AG08395 (cell line): ENCODE measurements at places on chromosomes 7 and 10.

DNA sequence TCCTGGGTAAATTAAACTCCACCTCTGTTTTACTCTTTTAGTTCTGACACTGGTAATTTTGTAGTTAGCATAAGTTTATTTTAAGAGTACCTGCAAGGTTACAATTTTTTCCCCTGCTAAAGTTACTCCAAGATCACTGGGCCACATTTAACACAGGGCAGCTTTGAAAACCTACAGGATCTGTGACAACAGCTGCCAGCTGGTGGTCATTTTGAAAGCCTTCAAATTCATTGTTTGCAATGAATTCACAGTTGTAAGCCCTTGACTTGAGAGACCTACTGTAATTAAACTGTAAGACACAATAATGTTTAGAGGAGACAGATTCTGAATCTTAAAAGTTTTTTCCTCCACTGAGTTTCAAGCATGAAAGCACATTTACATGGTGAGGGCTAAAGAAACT, 129.6 kb downstream of the CNOT4 start:
- no peak for DNase-seq

DNA sequence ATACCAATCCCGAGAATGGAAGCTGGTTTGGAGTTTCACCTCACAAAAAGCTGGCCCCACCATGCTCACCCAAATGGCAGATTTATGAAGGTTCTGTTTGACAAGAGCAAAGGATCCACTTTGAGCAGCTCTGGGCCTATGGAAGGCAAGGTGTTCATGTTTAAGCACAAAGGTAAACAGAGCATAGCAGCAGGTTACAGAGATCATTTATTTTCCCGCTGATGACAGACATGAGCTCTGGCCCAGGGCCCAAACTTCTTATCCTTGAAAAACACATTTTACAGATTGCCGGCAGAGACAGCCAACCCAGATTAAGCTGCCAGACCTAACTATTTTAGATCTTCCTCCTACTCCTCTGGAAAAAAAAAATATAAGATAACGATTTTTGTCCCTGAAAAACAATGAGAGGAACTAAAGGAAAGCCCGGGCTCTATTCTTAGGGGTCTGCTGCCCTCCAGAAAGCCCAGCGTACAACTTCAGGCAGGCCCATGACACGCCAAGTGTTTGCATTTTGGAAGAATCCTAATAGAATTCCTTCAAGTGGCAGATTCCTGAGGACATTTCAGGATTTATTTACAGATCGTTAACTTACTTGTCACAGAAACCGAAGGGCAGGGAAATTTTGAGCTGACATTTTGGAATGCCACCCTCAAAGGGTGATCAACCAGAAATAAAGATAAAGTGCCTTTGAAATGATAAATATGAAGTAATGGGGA, 40.0 kb downstream of the SYPL1 start:
- no peak for DNase-seq

DNA sequence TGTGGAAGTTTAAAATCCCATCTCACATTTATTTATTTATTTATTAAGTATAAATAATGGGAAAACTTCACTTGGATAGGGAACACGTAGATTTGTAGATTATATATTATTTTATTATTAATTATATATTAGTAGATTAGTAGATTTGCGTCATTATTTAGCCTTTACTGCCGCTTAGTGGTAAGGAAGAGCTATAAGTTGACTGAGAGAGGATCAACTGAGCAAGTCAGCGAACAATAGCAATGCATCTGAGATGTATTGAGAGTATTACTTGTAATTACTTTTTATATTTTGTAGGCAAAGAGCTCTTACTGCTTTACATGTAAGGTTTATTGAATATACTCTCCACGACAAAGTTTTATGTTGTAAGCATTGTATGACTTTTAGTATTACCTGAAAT, 244.5 kb upstream of the ANKRD30A start:
- peak; percentile 27 for DNase-seq

DNA sequence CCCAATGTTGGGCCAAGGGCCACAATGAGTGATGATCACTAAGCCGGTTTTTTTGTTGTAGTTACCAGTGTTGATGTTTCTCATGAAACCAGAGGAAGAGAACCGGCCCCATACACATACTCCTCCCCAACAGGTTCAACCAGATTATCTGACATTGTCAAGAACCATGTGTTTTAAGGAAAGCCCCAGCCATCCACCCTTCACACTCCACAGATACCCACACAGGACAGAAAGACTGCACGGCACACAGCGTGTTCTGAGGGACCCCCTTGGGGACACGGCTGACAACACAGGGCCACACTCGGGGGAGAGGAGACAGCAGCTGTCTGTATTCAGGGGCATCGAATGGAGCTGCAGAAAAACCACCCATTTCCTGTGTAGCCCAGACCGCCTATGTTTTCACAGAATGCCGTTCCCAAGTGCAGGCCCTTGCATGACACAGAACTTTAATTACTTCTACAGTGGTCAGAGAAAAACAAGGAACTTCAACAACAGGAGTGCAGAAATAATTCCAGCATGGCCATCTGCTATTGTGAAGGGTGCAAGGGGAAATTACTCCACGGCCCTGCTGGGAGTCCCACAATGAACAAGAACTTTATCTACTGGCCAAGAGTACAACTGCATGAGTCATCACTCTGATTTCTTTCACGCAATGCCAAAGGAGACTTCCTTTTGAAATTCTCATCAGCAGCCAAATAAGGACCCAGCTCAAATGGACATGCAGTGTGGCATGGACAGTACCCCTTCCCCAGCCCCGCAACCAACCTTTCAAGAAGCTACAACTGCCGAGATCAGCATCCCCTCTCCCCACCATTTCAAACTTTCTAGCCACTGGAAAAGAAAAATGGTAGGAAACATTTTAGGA, 2.3 kb downstream of the KLF6 start:
- DNase-seq = peak; percentile 64

DNA sequence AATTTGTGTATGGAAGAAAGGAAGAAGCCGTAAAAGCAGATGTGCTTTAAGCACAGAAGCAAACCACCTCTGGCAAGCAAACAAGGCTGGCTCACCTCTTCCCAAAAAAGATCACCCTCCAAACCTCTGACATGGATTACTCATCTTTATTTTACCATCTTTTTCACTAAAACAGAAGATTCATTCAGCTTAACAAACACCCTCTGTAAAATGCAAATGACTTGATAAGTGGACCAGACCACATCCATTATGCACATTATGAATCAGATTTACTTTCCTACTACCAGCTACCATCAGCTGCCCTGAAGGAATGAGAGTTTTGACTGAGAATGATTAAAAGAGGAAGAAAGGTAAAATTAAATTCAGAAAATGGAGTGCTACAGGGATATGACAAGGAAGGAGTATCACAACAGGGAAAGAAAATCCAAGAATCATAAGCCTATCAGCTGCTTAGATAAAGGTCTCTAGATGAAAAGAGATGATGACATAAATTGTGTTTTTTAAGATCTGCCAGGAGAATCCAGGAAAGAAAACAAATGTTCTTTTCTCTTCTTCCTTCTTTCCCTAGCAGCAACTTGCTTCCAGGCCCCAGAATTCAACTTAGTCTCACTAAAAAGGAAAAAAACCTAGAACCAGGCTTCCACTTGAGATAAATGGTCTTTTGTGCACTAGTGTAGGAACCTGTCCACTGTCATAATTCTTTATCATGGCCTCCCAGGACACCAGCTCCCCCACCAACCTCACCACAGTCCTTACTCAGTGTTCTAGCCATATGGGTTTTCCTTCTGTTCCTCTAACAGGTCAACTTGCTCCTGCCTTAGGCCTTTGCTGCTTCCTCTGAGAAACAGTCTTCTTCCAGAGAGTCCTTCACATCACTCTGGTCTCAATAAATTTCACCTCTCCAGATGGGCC, 47.4 kb downstream of the JAZF1 start:
- no peak for DNase-seq

- DNase-seq = no peak
These were observed 119.9 kb downstream of the NRBF2 start for GRCh38 chr10:63253040-63253439.

- peak; percentile 41 for DNase-seq
These were observed 90.6 kb upstream of the OIT3 start for GRCh38 chr10:72802763-72803505.

GRCh38 chr7:48337012-48337621, 165.9 kb downstream of the ABCA13 start:
- DNase-seq = peak; percentile 11

GRCh38 chr10:7967035-7967434, 87.5 kb upstream of the GATA3 start:
- no peak for DNase-seq

- no peak for DNase-seq
These were observed 12.8 kb upstream of the PROSER2 start for GRCh38 chr10:11810313-11810766.

- no peak for DNase-seq
These were observed 90.1 kb downstream of the UBE2H start for GRCh38 chr7:129862682-129863081.

DNA sequence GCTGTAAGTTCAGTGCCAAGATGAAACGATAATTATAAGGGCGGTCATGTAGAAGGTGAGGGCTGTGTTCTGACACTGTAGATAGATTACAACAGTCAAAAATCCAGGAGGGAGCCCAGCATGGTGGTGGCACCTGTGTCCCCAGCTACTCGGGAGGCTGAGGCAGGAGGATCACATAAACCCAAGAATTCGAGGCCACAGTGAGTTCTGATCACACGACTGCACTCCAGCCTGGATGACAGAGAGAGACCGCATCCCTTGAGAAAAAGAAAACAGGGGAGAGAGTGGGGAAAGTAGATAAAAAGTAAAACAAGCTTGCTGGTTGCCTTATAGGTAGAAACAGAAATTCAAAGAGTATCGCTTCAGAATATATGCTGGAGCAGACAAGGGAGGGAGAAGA, 52.1 kb downstream of the KCNH2 start:
- no peak for DNase-seq

- no peak for DNase-seq
These were observed 57.5 kb upstream of the CABCOCO1 start for GRCh38 chr10:61605221-61605620.

DNA sequence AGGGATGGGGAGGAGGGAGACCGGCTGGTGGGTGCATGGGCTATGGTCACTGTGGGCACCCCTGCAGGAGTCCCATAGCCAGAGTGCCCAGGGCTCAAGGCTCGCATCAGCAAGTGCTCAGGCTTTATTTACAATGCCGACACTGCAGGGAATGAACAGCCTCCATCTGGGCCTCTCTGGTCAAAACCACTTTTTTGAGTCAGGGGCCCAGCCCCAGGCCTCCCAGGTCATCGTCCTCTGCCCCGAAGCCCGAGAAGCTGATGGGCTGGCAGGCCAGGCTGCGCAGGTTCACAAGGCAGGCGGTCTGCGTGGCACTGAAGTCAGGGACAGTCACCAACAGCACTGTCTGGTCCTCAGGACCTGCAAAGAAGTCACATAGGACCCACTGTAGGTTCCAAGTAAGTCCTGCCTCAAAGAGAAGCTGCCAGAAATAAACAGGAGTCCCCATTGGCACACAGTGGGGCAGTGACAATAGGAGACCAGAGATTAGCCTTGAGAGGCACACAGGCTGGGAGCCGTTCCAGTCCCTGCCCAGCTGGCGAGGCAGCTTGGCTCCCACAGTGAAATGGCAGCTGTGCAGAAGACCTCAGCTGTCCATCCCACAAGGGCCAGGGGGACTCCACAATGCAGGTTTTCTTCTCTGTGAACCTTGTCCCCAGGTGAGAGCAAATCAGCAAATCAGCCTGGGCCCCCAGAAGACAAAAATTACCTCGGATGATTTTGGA, 8.6 kb downstream of the POLD2 start:
- no peak for DNase-seq

DNA sequence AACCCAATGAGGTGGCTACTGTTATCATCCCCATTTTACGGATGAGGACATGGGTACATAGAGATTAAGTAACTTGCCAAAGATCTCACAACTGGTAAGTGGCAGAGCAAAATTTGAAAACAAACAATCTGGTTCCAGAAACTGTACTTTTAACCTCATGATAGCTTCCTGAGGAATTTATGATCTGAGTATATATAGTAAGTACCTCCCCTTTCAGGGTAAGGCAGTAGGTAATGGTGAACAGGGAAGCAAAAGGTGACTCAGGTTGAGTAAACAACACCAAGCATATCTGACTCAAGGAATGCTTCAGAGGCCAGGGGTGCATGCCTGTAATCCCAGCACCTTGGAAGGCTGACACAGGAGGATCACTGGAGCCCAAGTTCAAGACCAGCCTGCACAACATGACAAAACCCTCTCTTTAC, 21.1 kb downstream of the KLLN start:
- DNase-seq = no peak

DNA sequence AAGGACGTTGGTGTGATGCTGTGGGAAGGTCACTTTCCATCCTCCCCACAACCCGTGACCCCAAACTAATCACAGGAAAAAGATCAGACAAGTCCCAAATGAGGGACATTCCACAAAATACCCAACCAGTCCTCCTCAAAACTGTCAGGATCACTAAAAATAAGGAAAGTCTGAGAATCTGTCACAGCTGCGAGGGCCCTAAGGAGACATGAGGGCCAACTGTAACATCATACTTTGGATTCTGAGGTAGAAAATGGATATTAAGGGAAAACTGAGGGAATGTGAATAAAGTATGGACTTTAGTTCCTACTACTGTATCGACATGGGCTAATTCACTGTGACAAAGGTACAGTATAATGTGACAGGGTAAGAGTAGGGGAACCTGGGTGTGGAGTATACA, 85.1 kb upstream of the FAM20C start:
- no peak for DNase-seq

DNA sequence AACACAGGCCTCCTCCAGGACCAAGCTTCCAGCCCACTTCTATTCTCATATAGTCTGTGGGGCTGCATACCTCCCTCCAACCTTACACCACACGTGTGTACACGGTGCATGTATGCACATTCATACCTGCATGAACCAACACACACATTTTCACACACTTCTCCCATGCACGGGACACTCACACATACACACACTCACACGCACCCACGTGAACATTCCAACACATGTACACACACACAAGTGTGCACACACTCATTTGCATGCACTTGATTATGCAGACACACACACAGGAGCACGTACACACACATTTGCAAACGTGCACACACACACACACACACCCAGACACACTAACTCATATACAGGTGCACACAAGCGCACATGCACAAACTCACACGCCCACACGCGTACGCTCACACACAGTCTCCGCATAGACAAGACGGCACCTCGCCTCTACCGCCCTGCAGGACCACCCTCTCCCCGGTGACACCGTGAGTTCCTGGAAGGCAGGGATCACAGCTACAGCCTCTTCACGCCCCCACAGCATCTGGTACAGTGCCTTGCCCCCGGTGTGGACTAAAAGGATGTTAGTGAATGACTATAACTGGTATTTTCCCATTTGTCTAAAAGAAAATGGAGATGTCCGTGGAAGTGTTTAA, 263.8 kb downstream of the PTPRN2 start:
- DNase-seq = no peak
